ENCODE measurements at places on chromosomes 6 and 20.

GRCh38 chr20:46456255-46457028 is 50.0 kb upstream of the ELMO2 start:
- DNase-seq, result no peak

- no peak for DNase-seq
Measured at GRCh38 chr20:16236589-16237241, 336.5 kb downstream of the KIF16B start.

- no peak for DNase-seq
Measured at GRCh38 chr20:39773380-39774000, 811.3 kb downstream of the DHX35 start.

- no peak for DNase-seq
Measured at GRCh38 chr20:48490961-48491831, 336.6 kb downstream of the PREX1 start.

- DNase-seq, result no peak
Measured at GRCh38 chr20:23132930-23133559, 46.9 kb upstream of the CD93 start.

DNA sequence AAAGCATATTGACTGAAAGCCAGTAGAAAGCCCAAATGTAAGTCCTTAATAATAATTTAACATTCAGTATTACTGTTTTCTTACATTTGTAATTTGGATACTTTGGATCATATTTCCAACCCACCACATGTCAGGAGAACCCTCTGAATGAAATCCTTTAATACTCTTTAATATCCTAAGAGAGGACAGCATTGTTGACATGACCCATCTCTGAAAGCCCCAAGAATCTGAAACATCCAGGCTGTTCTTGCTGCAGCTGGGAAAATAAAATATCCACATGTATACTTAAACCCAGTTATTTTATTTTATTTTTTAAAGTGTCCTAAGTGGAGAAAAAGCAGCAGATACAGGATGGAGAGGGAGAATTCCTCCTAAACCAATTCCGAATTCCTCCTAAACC is 130.8 kb upstream of the RIPOR2 start:
- DNase-seq, result no peak
